LHCN-M2 (cell line): ENCODE measurements at places on chromosomes 12 and 14.
A peak's percentile ranks its signal among the peaks of the same experiment; 100 is the strongest.

- DNase-seq = peak; percentile 98
These were observed 1.7 kb downstream of the BTG1 start for GRCh38 chr12:92143686-92144630.

DNA sequence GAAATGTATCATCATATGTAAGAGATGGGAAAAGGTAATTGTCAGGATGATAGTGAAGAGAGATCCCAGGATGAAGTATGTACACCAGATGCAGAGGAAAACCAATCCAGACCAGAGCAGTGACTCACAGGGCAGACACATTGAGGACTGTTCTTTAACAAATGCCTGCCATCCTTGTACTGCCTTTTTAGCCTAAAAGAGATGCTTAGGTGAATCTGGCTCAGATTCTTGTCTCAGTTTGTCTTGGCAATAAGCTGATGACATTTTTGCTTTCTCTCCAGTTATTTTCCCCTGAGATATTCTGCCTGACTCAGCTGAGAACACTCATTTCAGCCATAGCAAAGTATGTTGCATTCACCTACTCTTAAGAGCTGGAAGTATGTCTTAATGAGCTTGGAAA, 405.3 kb upstream of the USP15 start:
- no peak for DNase-seq

- no peak for DNase-seq
These were observed 126.4 kb downstream of the RIMBP2 start for GRCh38 chr12:130589540-130590317.

GRCh38 chr12:269191-269590, 6.6 kb upstream of the SLC6A13 start:
- DNase-seq = no peak

DNA sequence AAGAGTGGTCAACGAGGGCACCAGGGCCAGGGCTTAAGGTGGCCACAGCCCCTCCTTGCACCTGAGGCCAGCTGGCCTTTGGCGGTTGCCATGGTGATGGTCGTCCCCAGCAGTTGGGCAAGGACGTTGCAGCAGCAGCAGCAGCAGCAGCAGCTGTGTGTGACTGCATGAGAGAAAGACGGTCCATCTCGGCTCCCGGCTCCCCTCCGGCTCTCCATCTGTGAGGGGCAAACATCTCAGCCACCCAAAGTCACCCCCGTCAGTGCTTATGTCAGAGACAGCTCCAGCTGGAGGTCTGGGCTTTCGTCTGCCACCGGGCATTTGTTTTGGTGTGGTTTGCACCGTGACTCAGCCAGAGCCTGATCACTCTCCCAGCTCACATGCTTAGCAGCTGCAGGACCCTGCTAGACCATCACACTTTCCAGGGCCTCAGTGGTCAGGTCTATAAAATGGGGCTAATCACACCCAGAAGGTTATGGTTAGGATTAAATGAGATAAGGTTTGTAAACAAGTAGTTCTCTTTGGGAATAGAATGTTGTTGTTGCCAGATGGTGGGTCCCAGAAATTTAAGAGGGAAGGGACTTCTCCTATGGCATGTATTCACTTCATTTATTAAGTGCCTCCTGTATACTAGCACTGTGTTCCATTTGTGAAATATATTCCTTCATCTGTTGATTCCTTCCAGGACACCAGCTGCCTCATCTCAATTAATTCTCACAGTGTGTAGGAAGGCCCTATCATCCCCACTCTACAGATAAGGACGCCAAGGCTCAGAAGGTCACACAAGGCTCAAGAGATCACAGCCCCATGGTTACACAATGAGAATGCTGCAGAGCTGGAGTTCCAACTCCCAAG, 212.6 kb upstream of the LHX5 start:
- peak; percentile 26 for DNase-seq

GRCh38 chr12:6076776-6077691, 47.4 kb downstream of the VWF start:
- DNase-seq = no peak

DNA sequence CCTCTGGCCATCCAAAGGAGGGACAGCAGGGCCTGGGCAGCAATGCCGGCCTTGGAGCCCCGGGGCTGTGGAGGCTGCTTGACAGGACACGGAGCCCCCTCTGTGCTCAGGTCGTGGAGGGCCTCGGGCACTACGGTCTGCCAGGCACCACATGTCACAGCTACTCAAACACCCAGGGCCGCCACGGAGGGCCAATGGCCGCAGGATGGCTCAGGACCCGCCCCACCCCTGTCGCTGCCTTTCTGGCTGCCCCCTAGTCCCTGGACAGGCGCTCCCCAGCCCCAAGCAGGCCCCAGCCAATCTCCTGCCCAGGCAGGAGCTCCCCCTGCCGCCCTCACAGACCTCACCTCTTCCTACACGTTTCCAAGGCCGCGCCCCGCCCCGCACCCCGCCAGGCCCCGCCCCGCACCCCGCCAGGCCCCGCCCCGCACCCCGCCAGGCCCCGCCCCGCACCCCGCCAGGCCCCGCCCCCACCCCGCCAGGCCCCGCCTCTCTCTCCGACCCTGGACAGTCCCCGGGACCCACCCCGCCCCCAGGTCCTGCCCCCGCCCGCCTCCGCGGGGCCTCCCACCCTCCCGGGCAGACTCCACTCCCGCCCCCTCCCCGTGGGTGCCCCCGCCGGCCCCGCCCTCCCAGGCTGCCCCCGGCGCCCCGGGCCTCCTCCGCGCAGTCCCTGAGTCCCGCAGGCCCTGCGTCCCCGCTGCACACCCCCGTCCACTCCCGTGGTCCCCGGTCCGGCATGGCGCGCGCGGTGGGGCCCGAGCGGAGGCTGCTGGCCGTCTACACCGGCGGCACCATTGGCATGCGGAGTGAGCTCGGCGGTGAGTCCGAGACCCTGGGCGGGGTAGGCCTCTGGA, at the start of gene ASPG:
TSS of gene ASPG (plus strand) at position 669 of the 857 bp plus-strand sequence. CDS start at position 740, 71 bp downstream.
- no peak for DNase-seq

DNA sequence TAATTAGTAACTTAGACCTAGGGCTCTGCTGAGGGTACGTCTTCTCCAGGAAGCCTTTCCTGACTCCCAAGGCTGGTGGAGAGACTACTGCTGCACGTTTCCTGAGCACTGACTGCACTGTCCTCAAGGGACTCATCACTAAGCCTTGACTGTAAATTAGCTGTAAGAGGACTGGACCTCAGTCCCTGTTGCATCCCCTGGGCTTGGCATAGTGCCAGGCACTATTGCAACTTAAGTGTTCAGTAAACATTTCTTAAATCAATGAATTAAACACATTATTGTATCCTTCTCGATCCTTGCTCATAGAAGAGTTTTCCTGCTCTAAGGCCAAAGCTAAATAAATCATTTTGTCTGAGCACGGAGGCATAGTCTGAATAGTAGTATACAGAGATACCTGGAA, 31.9 kb upstream of the IFNG-AS1 start:
- DNase-seq = no peak

DNA sequence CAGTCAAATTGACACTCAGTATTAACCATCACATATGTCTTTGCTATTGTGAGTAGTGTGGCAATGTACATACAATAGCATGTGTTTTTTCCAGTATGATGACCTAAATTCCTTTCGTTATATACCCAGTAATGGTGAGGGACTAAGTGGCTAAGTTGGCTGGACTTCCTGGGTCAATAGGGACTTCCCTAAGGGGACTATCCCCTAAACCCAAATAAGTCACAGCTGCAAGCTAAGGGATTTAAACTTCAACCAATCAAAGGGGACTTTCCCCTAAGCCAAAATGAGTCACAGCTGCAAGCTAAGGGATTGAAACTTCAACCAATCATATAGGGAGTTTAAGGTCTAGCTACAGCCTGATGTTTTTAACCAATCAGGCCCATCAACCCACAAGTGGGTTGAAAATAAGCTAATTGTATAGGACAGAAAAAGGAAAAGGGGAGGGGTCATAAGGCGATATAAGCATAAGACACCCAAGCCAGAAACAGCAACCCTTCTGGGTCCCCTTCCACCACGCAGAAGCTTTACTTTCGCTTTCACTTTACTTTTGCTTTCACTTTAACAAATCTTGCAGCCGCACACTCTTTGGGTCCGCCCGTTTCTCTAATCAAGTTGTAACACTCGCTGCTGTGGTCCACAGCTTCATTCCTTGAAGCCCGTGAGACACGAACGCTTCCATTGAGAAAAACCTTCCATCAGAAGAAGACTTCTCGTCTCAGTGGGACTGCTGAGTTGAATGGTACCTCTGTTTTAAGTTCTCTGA, 404.4 kb downstream of the FLRT2 start:
- DNase-seq = peak; percentile 46

DNA sequence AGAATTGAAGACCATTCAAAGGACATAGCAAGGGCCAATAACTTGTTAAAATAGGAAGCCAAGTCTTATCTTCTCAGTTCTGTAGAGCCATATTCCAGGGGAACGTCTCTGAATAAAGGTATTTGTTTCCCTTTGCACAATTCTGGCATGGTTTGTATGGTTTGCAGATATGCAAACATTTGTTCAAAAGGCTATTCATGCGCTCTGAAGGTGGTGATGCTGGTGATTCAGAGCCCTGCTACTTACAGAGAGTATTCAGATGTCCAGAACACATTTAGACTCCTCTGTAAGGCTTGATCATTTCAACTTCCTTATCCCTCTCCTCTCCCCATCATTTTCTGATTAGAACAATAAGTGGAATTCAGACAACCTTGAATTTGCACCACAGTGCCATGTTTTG, 35.9 kb downstream of the SLC4A8 start:
- DNase-seq = no peak

- peak; percentile 37 for DNase-seq
These were observed 10.7 kb downstream of the DHRS2 start for GRCh38 chr14:23646648-23647549.

DNA sequence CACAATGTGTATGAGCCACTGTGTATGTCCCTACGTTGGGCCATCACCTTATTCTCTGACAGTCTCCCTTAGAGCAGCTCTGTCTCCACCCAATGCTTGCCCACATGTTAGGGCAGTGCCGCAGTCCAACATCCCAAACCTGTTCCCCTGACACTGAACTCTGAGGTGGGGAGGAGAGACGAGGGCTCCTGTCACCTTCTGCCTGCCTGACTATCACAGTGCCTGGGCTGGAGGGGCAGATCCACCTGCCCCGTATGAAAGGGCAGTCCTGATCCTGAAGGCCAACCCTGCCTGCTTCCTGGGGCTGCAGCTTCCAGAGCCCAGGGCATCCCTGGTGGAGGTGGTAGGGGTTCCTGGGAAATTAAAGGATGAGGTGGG, 2.2 kb downstream of the TGM1 start:
- no peak for DNase-seq

GRCh38 chr14:86333493-86333892, 803.5 kb downstream of the FLRT2 start:
- peak; percentile 30 for DNase-seq

DNA sequence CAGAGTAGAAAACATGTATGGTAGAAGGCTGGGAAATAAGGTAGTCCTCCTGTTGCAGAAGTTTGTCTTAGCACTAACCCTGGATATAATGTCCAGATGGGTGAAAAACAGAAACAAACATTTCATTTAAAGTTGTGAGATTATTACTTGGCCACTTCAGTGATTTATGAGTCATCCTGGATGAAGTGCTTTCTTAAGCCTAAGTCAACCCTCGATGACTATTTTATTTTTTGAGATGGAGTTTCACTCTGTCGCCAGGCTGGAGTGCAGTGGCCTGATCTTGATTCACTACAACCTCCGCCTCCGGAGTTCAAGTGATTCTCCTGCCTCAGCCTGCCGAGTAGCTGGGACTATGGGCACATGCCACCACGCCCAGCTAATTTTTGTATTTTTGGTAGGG, 10.2 kb downstream of the DLST start:
- peak; percentile 67 for DNase-seq

DNA sequence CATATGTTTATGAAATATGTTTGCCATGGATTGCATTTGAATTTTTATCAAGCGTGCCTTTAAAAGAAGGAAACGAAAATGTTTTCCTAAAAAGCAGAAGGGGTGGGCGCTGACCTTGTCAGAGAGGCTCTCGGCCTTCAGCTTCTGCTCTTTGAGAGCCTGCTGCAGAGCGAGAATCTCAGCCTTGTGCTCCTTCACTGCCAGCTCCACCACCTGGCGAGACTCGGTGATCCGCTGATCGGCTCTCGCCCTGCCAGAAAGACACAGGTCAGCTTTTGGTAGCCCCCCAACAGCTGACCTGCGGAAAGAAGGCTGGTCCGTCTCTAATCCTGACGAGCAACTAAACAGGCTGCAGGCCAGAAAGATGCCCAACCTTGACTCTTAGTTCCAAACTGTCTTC, 62.4 kb downstream of the PRKAB1 start:
- DNase-seq = no peak

DNA sequence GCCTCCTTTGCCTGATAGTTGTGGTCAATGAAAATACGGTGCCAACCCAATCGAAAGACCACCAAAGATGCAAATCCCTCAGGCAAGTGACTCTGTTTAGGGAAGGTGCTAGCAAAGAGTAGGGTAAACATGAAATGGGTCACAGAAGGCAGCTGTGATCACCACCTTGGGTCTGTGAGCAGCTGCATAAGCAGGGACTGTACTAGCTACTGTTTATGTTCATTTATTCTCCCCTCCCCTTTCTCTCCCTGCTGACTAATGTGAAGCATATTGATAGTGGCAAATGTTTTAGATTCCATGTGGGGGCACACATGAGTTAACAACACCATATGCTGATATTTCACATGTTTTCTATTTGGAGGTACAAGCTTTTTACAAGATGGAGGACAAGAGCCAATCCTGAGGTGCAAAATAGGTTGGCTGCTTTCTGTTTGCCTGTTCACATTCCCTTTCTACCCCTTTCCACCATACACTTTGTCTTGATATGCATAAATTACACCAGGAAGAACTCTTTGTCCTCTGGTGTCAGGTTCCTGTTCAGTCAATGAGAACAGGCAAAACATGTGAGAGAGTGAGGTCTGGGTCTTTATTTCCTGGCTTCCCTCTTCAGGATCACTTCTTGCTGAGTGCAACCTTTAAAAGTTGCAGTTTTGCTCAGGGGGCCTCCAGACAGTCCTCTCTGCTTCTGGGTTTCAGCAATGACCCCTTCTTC, 71.1 kb downstream of the AVPR1A start:
- peak; percentile 71 for DNase-seq

GRCh38 chr14:70754991-70755390, 54.3 kb downstream of the MAP3K9 start:
- DNase-seq = peak; percentile 11

GRCh38 chr12:3097186-3097804, 20.1 kb downstream of the TSPAN9 start:
- DNase-seq = no peak

DNA sequence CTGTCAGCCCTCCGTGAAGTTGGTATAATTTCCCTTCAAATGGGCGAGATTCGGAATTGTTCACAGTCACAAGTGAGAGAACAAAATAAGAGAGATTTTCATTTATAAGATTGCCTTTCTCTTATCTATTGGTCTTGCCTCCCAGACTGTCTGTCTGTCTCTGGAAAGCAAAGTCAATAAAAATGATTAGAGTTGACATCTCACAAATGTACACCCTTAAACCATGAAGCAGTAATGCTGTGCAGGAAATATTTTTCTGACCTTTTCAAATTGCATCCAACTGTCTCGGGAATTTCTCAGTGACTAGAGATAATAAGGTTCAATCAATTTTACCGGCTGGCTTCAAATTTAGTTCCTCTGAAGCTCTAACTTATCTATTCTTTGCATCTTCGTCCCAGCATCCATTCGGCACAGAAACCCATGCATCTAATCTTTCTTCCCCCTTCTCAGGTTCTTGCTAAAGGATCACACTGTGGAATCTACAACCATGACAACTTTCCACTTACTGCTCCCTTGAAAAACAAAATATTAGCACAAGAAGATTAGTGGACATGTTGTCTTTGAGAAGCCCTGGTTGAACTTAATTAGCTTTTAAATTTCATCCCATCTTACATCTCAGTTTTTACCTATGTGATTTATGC, 93.1 kb downstream of the RMST start:
- no peak for DNase-seq

GRCh38 chr12:17550011-17550410, 540.0 kb downstream of the RERGL start:
- DNase-seq = no peak

- no peak for DNase-seq
These were observed 726 bp downstream of the ZFHX2 start for GRCh38 chr14:23550812-23551265.
